ENCODE measurements at places on chromosomes 3 and 15. TPM values are rescaled to one million over a fixed set of nuclear protein-coding genes. Genes with fewer than 3 reads are reported as not detected.
A peak's percentile ranks its signal among the peaks of the same experiment; 100 is the strongest.

Gene ANKRD63
- 0.28 TPM for total RNA-seq

Gene RHCG
- not detected for total RNA-seq

Gene AQP9
- not detected for total RNA-seq

Gene CRYBG3
- 1.3 TPM for total RNA-seq

Gene ZNF80
- total RNA-seq, result not detected

Gene BTLA
- not detected for total RNA-seq

- DNase-seq, result no peak
Observed at GRCh38 chr3:62898530-62899496, 23.6 kb upstream of the CADPS start.

DNA sequence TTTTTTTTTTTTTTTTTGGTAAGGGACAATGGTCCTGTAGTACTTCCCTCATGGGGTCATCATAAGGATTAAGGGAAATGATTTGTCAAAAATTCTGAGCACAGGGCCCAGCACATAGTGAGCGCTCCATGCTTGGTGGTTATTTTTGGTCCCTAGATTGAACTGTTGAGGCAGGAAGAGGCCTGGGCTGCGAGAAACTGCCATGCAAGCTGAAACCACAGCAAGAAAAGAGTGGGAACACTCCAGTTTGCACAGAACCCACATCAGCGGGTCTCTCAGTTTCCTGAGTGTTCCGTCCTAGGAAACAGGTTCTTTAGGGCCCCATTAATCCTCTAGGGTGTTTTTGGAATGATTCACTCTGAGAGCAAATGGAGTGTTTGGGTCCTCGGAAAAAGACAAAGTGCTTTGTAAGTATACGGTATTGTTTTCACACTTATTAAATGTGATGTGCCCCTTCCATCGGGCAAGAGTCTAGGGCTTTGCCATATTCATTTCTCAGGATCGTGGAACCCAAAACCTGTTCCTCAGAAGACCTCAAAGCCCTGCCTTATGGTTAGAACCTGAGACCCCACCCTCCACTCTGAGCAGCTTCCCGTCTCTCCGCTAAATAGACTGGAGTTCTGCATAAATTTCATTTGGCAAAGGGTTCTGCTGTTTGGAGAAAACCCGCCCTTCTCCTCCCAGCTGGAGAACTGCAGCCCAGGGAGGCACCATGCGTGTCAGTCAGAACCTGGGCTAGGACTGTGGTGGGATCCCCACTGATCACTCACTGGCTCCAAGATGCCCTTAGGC is 60.4 kb downstream of the SPSB4 start:
- DNase-seq, result no peak

GRCh38 chr15:40468898-40469331 is 1.9 kb upstream of the CHST14 start:
- no peak for DNase-seq

GRCh38 chr15:97680606-97681220 is 279.8 kb upstream of the ARRDC4 start:
- peak; percentile 45 for DNase-seq

DNA sequence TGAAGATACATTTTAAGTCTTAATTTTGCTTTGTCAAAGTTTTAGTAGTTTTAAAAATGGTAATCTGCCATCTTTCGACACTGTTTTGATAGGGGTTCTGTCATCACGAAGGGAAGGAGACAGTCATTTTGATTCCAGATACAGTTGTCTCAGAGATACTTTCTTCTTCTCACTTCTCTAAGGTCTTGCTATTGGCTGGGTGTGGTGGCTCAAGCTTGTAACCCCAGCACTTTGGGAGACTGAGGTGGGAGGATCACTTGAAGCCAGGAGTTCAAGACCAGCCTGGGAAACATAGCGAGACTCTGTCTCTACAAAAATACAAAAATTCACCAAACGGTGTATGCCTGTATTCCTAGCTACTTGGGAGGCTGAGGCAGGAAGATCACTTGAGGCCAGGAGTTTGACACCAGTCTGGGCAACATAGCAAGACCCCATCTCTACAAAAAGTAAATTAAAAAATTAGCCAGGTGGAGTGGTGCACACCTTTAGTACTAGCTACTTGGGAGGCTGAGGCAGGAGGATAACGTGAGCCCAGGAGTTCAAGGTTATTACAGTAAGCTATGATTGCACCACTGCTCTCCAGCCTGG is 3.3 kb downstream of the RAB8B start:
- no peak for DNase-seq

GRCh38 chr3:177710506-177710905 is 513.2 kb upstream of the TBL1XR1 start:
- DNase-seq, result no peak

GRCh38 chr3:190097025-190097424 is 23.7 kb downstream of the P3H2 start:
- no peak for DNase-seq

DNA sequence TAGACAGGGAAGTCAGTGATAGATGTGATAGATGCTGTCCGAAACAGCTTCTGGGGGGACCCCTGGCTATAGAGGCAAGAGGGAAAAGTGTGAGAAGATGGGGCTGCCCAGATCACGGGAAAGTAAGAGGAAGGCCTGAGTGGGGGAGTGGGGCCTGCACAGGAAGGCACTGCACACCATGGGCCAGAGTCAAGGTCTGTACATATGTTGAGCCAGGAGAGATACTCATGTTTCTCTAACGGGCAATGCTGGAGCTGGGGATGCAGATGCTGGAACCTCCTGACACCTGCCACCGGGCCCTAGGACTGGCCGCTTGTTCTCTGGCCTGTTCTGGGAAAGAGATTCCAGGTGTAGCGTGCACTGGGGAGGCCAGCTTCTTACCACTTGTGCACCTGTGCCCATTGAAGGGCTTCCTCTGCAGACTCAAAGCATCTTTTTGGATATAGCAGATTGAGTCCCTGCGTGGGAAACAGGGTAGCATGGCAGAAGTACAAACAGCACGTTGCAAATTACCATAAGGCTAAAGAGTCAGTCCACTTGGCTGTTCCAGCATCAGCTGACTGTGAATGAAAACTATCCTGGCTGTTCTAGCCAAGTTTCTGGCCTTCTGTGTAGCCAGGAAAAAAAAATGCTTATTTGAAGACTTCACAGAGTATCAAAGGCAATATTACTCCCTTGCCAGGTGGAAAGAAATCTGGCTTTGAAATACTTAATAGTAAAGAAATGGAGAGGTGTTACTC is 77.1 kb upstream of the GSK3B start:
- DNase-seq, result no peak

DNA sequence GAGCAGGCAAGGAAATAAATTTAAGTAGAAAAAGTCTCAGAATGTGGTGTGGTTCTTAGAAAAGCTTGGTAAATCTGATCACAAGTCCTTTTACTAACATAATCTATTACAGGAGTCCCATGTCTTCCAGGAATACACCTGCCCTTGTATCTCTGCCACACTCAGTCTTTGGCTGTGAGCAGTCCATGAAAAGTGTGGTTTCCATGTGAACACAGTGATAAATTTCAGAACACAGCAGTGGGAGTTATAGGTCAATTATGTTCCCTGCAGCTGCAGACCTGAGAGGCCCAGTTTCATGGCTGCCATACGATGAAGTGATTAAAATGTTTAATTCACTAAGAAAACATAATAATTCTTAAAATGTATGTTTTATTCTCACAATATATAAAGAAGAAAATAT is 366.9 kb upstream of the STAC start:
- no peak for DNase-seq

DNA sequence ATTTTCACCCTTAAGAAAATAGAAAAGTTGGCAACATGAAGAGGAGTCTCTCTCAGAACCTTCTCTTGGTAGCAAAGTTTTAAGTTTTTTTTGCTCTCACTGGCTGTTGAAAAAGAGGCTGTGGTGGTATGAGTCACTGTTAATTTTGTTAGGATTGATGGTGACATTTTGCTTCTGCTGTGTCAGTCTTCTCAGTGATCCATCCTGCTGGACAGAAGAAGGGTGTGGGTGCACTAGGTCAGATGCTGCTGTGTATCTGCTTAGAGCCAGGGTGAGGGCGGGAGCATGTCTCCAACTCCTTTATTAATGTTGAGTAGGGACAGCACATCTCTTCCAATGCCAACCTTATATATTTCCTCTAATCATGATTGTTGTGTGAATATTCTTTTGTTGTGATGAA is 369.5 kb downstream of the FEZF2 start:
- DNase-seq, result no peak

- no peak for DNase-seq
Observed at GRCh38 chr3:194560047-194560446, 73.2 kb downstream of the TMEM44 start.

DNA sequence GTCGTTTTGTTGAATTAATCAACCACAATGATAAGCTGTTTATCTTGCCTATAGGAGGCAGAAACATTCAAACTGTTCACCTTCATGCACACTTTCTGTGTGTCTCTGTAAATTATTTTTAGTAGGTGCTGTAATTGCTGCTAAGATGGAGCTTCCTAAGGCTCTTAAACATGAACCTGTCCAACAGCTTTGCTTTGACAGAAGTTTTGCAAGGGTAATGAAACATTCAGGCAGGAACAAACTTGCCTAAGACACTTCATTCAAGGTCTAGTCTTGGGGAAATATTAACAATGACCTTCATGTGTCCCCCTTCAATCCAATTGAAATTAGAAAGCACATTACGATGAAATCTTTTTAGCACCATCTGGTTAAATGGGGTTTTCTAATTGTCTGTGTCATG is 156.1 kb downstream of the DIPK2A start:
- DNase-seq, result no peak

DNA sequence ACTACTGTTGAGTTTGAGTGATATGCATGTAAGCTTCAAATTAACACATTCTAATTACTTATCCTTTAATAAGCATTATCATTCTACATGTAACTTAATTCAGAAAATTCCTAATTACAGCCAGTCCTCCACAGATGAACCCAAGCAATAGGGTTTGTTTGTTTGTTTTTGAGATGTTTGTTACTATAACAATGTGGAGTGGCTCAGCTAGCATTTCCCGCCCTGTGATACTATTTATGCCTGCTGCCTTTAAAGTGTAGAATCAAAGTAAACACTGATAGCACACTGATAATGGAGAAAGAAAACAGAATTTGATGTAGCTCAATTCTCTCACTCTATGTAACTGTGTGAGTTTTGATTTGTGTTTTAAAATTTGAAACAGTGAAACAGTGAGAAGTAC is 105.1 kb upstream of the IGF1R start:
- no peak for DNase-seq

DNA sequence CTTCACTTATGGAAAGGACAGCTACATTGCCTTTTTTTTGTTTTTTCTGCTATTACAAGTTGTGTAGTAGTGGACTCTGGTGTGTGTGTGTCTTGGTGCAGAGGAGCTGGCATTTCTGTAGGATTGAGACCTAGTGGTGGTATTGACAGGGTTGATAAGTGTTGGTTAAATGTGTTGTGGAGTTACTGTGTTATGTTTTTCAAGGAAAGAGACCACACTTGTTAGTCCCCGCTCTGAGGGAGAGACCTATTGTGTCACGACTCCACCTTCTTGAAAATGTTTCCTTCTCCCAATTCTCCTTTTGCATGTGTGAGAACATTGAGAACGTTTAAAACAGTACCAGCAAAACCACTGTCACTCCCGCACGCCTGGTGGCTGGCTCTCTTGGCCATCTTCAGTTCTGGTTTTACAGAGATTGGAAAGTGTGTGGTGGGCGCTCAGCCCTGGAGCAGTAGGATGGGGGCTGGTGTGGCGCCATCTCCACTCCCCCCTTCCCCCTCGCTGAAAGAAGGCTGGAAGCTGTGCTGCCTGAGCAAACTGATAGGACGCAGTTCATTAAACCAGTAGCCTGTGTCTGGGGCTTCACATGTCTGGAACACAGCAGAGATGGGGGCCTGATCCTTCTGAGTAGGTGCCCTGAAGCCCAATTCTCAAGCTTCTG is 5.5 kb downstream of the KLF13 start:
- no peak for DNase-seq

- DNase-seq, result no peak
Observed at GRCh38 chr3:177388209-177388608, 190.9 kb upstream of the TBL1XR1 start.

- DNase-seq, result no peak
Observed at GRCh38 chr3:143526011-143526545, 322.2 kb downstream of the SLC9A9 start.

- DNase-seq, result no peak
Observed at GRCh38 chr15:98946301-98947255, 61.0 kb downstream of the PGPEP1L start.

DNA sequence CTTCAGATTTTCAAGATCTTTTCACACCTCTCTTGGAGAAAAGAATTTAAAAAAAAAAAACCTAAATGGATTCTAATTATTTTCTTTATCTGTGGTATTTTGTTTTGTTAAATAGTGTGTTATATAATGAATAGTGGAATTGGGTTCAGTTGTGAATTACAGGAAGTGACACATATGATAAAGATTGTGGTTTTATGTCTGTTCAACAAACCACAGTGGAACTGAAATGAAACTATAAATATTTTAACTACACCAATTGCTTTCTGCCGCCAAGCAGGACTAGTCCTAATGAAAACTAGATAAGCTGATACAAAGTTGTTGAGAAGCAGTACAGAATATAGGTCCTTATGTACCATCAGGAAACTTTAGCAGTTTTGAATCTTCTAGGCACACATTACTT is 121.6 kb downstream of the UBE2E2 start:
- no peak for DNase-seq

GRCh38 chr3:14647976-14648955 is 3.3 kb upstream of the CCDC174 start:
- no peak for DNase-seq

DNA sequence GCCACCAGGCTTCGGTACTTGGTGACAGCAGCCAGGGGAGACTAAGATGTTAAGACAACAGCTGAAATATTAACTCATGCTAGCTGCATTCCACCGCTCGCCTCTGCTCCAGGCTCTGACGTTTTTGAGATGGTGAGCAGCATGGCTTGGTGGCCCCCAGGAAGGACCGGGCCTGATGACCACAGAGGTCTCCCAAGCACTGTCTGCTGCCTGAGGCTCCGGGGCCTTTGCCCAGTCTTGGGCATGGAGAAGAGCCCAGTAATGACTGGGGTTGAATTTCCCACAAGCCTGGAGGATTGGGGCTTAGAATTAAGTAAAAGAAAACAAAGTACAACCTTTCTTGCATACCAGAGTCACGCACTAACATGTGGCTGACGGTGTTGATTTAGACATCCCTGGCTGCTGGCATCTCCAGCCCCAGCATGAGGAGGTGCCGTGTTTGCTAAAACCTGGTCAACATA is 243.6 kb upstream of the LYSMD4 start:
- peak; percentile 33 for DNase-seq

DNA sequence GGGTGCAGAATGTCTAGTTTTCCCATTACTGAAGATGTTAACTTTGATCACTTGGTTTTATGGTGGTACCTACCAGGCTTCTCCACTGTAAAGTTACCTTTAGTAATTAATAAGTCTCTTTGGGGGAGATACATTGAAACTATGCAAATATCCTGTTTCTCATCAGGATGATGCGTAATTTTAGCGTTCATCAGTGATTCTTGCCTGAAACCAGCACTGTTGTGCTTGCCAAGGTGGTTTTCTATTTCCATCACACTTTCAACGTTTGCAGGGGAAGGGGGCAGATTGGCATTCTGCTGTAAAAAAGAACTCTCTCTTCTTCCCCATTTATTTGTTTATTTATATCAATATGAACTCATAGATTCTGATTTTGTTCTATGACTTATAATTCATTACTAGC is 61.0 kb downstream of the SSR3 start:
- no peak for DNase-seq

GRCh38 chr3:124519591-124520194 is 210.6 kb upstream of the UMPS start:
- no peak for DNase-seq

All from Caco-2 (cell line).